Adipocyte (in vitro differentiated cells): ENCODE measurements at places on chromosomes 5 and 9.

DNA sequence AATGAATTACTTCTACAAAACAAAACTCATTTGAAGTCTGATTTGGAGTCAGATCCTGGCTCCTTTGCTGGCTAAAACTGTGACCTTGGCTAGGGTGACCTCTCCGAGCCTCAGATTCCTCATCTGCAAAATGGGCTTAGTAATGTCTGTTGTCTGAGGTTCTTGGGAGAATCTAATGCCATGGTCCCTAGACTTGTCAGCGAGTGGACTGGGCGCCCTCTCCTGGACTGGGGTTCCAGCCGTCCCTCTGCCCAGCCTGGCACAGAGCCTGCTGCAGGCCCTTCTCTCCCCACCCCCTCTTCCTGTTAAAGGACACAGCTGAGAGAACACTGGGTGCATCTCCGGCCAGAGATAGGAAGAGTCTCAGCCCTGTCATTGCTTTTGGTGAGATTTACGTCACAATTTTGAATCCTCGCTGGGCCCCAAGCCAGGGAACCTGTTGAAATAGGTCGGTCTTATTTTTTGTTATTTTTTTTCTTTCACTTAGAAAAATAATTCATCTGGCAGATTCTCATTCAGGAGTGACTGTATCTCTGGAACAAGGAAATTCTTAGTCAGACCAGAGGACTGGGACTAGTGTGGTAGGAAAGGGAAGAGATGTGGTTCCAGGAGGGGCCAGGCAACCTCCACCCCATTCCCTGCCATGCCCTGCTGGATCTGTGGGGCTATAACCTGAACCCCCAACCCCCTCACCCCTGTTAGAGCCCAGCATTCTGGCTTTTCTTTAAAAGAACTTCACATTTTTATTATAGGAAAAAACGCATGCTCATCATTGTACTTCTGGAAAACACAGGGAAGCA lies 48.2 kb upstream of the RPL26L1 start:
- DNase-seq, result peak; percentile 56

DNA sequence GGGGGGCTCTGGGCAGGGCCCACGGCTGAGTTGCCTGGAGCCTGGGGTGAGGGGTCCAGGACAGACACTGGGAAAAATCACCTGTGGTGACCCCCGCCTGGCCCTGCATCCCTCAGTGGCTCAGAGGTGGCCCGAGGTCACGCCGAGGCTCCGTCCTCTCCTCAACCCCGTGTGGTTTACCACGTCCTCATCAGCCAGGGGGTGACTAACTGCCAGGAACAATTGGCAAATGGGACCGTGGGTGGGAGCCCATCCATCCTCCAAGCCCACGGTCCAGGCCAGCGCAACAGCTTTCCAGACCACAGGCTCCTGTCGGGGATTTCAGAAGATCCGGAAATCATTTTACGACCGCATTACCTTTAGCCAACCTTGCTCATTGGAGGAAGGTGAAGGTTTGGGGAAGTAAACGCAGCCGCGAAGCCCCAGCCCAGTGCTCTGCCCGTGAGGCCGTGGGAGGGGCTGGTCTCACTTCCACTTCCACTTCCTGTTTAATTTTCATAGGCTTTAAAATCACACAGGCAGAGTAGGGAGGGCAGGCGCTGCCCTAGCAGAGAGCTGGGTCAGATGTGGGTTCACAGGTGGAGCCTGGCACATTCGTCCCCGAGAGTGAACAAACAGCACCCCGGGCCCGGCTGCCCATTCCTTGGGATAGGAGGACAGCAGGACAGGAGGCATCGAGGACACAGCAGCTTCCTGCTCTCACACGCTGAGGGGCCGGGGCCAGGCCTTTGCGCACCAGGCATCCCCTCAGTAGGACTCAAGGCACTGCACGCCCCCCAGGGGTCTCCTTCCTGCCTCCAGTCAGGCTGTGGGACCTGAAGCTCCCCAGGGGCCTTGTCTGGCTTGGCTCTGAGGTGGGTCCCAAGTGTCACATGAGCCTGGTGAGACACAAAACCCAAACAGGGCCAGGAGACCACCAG lies 19.8 kb upstream of the SLC9A3 start:
- no peak for DNase-seq

- DNase-seq, result no peak
Observed at GRCh38 chr9:135037521-135038250, 49.8 kb upstream of the OLFM1 start.

- peak; percentile 80 for DNase-seq
Observed at GRCh38 chr5:143495110-143495509, 91.6 kb upstream of the NR3C1 start.

- DNase-seq, result no peak
Observed at GRCh38 chr5:67297376-67297775, 100.8 kb upstream of the CD180 start.
